Caco-2 (cell line): ENCODE measurements at places on chromosomes 2 and 18.

- DNase-seq: no peak
Measured at GRCh38 chr2:118431997-118432396, 343.7 kb downstream of the INSIG2 start.

DNA sequence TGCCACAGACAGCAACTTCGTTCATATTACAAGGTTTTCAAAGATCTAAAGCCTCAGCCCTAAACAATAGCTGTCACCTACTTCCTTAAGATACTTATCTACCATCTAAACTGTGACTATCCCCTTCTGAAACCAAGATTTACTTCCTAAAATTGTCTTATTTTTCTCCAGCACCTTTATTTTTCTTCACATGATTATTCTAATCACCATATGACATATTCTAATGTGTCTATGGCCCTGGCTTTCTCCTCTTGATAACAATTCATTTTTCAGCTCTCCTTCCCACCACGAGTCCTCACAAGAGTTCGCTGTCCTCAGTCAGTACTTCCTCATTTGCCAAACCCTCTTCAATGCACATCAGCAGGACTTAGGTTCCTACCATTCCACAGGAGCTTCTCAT lies 53.9 kb downstream of the RTTN start:
- no peak for DNase-seq

DNA sequence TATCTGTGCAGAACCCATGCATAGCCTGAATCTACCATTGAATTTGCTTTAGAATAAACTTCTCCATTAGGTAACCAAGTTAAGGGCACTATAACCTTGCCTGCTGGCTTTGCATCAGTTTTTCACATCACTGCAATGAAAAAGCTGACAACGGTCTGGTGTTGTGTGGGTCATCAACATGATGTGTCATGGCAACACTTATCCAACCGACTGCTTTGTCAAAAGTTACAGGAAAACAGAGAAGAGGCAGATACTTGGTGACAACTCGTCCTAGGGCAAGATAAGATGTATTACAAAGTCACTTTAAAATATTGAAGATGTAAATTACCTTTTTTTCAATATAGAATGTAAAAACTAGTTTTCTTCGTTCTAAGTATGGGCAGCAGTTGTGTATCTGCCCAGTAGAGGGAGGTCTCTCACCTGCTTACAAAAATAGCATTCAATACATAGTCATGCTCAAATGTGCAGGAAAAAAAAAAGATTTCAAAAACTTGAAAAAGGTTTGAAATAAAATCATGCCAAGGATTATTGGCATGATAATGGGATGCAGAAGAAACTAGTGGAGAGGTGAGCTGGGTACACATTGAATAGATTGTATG lies 96.3 kb downstream of the EVA1A start:
- DNase-seq: peak; percentile 12

GRCh38 chr2:214328941-214329340 lies 81.9 kb upstream of the VWC2L start:
- DNase-seq: no peak

DNA sequence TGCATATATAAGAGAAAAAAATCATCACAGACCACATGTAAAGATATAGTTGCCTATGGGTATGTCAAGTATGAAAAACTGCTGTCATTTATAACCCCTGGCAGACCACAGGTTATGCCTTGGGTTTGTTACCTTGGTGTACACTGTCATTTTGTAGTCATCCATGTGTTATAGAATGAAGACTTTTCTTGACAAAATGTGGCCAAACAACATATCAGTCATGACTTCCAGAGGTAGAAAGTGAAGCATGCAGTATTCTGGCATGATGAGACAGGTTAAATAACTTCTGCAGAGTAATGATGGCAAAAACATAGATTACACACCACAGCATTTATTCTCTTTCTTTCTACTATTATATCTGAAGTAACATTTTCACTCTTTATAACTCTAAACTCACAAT lies 74.9 kb upstream of the NEUROD1 start:
- DNase-seq: no peak
